ENCODE measurements at places on chromosomes 5 and 9. TPM values are rescaled to one million over a fixed set of nuclear protein-coding genes. Genes with fewer than 3 reads are reported as not detected.

GRCh38 chr9:128945798-128946501 lies 1.5 kb downstream of the DOLK start:
- no peak for DNase-seq

The MYMK gene
- total RNA-seq = not detected

- no peak for DNase-seq
Measured at GRCh38 chr5:66558560-66558959, 37.6 kb upstream of the MAST4 start.

The ZBTB43 gene
- total RNA-seq = 15.0 TPM

Measured in mucosa of gallbladder (tissue), 1 donor.